ENCODE measurements at places on chromosomes 2 and 18.

DNA sequence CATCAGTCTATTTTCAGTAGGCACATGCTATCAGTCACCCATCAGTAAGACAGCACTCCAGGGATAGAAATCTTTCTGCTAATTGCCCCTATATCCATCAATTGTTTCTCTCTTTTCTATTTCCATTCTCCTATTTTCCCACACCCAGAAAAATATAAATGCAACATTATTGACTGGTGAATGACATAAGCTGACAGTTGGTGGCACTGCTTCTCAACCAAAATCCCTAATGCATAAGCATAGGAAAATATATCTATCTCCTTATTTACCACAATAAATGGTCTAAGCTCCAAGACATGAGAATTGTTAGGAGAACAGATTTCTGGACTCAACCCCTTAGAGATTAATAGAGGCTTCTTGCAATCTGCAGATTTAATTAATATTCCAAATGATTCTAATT is 64.0 kb upstream of the REG3A start:
- no peak for DNase-seq

DNA sequence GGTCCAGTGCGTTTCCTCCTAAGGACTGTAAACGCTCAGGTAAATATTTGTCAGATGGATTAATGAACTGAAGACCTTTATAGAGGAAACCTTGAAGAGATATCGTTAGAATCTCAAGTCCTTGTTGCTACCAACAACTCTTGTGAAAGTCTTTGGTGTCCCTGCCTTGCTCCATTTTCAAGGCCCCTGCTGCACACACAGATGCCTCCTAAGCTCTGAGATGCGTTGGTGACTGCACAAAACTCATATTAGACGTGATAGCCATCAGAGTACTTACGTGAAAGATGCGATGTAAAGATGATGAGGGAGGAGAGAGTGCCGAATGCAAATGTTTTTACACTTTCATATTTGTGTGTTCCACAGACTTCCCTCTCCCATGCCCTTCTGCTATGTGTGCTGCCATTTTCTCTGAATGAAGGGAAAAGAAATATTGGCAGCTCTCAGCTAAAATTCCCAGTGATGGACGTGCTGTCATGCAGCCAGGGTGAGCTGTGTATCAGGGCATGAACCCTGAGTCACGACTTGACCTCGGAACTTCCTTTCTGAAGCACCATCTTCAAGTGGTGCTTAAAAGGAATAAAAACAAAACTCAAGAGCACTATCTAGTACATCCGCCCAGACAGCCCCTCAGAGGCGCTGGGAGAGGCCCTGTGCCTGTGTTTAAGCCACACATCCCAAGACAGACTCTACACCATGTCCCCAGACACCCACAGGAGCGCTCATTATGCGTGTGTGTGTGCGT is 117.4 kb downstream of the FAM210A start:
- no peak for DNase-seq

DNA sequence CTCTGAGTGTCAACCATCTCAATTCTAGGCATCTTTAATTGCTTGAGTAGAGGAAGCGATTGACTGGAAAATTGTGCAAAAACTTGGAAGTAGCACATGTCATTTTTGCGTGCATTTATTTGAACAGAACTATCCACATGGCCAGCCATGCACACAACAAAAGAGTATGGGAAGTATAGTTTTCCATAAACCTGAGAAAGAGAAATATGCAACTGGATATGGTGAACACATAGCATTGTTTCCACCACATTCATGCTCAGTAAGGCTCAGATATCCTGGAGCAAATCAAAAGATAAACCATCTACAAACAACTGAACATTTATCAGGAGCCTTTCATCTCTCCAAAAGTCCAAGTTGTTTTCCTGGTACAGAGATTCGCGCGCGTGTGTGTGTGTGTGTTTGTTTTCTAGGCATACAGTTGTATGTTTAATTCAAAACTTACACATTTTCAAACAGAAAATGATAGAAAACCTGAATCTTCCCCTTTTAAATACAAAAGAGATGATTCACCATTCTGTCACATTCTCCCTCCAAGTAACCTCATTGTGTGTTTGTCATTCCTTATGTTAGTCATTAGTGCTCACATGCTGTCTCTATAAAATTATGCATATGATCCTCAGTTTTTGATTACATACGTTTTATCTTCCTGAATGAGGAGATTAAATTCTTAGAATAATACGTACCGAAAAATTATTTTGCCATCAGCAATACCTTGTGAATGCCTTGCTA is 780.4 kb upstream of the NRXN1 start:
- DNase-seq, result peak; percentile 38

DNA sequence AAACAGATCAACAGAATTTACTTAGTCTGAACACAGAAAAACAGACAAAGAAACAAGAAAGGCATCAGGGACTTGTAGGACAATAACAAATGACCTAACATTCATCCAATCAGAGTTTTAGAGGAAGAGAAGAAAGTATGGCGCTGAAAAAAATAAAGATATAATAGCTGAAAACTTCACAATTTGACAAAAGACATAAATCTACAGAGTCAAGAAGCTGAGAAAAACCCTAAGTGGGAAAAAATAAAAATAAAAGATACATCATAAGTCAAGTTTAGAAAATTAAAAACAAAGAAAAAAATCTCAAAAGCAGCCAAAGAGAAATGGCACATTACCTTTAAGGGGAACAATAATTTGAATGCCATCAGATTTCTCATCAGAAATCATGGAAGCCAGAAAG is 7.7 kb downstream of the LDAH start:
- DNase-seq, result no peak

DNA sequence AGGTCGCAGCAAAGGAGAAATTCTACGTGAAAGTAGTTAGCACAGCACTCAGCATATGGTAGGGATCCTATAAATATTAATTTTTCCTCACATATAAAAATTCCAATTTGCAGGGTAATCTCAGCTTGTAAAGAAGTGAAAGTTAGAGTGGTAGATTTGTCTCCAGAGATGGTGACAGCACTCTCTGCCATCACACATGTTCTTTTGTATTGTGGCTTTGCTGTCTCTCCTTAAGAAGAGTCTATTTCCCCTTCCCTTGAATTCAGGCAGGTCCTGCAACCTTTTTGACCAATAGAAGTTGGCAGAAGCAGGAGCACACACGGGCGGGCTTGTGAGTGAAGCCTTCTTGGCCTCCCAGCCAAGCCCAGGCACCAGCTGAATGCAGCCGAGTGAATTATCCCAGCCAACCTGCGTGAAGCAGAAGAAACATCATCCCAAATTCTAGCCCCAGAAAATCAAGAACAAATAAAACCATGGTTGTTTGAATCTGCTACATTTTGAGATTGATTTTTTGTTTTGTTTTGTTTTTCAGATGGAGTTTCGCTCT is 107.8 kb upstream of the COPS8 start:
- no peak for DNase-seq

DNA sequence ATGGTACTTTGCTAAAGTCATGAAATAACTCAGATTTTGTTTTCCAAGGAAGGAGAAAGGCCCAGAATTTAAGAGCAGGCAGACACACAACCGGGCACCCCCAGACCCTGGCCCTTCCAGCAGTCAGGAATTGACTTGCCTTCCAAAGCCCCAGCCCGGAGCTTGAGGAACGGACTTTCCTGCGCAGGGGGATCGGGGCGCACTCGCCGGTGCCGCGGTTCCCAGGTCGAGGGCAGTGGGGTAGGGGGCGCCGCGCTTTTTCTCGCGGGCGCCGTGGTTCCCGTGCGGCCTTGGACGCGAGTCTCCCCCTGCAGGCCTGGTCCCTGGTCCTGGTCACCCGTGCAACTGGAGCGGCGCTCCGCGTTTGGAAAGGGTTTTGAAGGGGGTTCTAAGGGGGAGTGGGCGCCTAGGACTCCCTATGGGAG is 1.2 kb downstream of the ZNF236 start:
- no peak for DNase-seq

DNA sequence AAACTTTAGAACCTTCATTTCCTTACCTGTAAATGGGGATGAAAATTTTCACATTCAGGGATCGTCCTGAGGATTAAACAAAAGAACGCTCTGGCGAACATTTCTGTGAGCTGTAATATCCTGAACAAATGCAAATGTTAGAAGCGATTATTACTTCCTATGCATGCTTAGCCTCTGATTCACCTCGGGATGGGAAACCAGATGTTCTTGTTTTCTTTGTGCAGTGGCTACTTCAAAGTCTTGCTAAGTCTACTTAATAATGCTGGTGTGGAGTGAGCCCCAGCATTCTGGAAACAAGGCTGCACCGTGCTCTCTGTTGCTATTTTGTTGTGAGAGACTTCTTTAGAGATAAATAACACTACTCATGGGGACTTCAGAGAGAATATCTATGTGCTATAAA is 119.1 kb upstream of the PELI1 start:
- peak; percentile 74 for DNase-seq

All from fibroblast of gingiva (primary cell).